ENCODE measurements at places on chromosomes 3 and 15.

GRCh38 chr3:114974387-114974786, 172.7 kb downstream of the ZBTB20 start:
- no peak for DNase-seq

- DNase-seq = no peak
These were observed 81.1 kb downstream of the LRRK1 start for GRCh38 chr15:101000271-101000681.

GRCh38 chr3:39147711-39148434, 5.5 kb downstream of the CSRNP1 start:
- DNase-seq = no peak

- no peak for DNase-seq
These were observed 17.1 kb downstream of the SNX1 start for GRCh38 chr15:64112904-64113303.

GRCh38 chr3:43185983-43186314, 80.1 kb upstream of the POMGNT2 start:
- DNase-seq = no peak

DNA sequence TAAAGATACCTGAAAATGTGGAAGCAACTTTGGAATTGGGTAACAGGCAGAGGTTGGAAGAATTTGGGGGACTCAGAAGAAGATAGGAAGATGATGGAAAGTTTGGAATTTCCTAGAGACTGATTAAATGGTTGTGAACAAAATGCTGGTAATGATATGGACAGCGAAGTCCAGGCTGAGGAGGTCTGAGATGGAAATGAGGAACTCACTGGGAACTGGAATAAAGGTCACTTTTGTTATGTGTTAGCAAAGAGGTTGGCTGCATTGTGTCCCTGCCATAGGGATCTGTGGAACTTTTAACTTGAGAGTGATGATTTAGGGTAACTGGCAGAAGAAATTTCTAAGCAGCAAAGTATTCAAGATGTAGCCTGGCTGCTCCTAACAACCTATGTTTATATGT, 13.0 kb downstream of the MITF start:
- no peak for DNase-seq

DNA sequence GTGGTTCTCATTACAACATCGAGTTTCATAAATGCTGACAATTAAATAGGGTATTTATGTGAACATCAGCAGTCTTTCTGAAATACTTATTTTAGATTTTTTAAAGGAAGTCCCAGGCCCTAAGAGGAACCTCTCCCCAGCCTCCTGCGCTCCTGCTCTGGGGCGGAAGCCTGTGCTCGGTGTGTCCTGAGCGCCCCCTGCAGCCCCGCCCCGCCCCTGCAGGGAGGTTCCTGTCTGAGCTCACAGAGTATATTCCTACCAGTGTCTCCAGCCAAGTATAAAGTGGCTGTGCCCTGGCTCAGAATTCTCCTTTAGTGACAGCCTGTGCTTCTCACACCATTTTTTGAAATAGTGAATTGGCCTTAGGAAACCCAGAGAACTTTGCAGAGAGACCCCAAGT, 567.9 kb downstream of the GOLGA6L6 start:
- DNase-seq = no peak

DNA sequence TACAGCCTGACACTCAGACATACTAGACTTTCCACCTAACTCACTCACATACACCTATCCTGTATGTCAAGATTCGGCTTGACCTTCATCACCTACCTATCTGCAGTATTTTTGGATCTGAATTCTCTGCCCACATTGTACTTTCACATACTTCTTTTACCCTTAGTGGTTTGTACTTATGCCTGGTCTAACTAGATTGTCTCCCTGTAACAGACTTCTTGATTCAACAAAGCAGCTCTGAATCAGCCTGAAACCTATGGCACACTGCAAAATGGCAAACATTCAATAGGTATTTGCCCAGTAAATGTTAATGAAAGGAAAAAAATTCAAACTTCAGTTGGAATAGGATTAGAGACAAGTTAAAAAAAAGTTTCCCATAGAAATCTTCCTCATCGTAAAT, 106.5 kb downstream of the UBE3A start:
- DNase-seq = no peak

DNA sequence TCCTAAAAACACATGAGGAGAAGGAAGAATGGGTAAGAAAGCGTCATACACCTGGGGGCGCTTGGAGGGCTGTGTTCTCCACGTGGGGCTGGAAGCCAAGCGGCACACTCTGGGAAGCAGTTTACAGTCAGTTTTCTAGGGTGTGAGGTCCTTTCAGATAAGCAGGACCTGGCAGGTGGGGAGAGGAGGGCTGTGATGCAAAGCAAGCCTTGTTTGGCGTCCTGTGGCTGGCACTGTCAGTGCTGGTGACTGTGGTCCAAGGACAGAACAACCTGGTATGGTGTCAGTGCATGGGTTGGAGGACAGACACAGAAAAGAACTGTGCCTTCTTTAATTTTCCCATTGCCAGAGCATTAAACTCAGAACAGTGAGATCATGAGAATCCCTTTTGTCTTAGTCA, 260.7 kb upstream of the NR2E3 start:
- DNase-seq = no peak

GRCh38 chr3:129836381-129837064, 57.0 kb downstream of the TMCC1 start:
- DNase-seq = no peak

- no peak for DNase-seq
These were observed 8.6 kb downstream of the IGDCC3 start for GRCh38 chr15:65369212-65369547.

GRCh38 chr3:117263745-117264144, 554.2 kb downstream of the TUSC7 start:
- DNase-seq = no peak

Data from hypothalamus (tissue), 51 donors.